ENCODE measurements at places on chromosomes 3 and 15. TPM values are rescaled to one million over a fixed set of nuclear protein-coding genes. Genes with fewer than 3 reads are reported as not detected.

- DNase-seq: no peak
These were observed 340.2 kb upstream of the CBLB start for GRCh38 chr3:106208967-106209366.

The MST1R gene
- not detected for total RNA-seq

The OSBPL10 gene
- total RNA-seq: 106 TPM

- peak; percentile 85 for DNase-seq
These were observed 20.0 kb upstream of the KLF13 start for GRCh38 chr15:31306426-31307269.

DNA sequence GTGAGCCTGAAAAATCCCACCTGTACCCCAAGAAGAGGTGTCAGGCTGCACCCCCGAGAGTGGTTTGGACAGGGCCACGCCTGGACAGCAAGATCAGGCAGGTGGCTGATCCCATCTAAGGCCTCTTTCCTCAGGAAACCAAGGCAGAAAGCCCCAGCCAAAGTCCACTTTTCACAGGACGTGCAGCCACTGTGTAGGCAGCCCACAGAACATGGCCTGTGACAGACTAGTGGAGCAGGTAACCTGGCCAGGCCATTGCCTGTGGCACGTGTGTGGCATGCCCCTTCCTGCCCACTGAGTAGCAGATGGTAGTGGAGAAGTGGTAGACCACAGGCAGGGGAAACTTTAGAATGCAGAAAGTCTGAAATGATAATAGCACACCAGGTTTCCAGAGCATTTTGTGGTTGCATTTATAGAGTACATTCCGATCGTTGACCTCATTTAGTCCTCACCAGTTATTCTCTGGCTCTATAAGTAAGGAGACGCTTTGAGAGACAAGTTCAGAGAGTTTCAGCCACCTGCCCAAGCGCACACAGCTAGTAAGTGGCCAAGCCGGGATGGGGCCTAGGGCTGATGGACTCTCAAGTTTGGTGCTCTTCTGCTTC lies 68.7 kb downstream of the AAGAB start:
- DNase-seq: no peak

- no peak for DNase-seq
These were observed 46.5 kb downstream of the BSN start for GRCh38 chr3:49600781-49601180.

The ASB14 gene
- 0.04 TPM for total RNA-seq

- no peak for DNase-seq
These were observed 335.3 kb upstream of the NECTIN3 start for GRCh38 chr3:110736332-110736731.

DNA sequence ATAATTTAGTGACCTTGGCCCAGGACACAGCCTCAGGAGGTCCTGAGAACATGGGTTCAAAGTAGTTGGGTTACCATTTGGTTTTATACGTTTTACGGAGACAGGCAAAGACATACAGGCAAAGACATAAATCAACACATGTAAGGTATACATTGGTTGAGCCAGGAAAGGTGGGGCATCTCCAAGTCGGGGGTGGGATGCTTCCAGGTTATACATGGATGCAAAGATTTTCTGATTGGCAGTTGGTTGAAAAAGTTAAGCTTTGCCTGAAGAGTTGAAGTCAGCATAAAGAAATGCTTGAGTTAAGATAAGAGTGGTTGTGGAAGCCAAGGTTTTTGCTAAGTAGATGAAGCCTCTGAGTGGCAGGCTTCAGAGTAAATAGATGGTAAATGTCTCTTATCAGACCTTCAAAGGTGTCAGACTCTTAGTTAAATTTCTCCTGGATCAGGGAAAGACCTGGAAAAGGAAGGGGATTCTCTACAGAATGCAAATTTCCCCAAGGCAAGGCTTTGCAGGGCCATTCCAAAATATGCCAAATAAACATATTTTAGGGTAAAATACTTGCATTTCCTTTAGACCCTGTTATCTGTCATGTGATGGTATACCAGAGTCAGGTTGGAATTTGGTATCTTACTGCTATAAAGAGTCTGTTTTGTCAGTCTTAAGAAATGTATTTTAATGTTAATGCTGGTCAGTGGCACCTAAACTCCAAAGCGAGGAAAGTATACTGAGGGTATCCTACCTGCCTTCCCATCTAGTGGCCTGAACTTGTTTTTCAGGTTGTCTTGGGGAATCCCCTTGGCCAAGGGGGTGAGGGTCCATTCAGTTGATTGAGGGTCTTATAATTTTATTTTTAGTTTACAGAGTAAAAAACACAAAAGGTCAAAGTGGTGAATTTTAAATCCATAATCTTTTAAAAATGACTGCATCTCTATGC lies 8.2 kb upstream of the PDHB start:
- no peak for DNase-seq

GRCh38 chr15:64480891-64481290 lies 20.5 kb downstream of the ZNF609 start:
- no peak for DNase-seq
